Cardiac fibroblast (primary cell): ENCODE measurements at places on chromosomes 4 and X.

- DNase-seq, result no peak
Observed at GRCh38 chrX:68935362-68935761, 106.5 kb downstream of the EFNB1 start.

- DNase-seq, result no peak
Observed at GRCh38 chr4:173821036-173821435, 291.0 kb upstream of the HAND2 start.

DNA sequence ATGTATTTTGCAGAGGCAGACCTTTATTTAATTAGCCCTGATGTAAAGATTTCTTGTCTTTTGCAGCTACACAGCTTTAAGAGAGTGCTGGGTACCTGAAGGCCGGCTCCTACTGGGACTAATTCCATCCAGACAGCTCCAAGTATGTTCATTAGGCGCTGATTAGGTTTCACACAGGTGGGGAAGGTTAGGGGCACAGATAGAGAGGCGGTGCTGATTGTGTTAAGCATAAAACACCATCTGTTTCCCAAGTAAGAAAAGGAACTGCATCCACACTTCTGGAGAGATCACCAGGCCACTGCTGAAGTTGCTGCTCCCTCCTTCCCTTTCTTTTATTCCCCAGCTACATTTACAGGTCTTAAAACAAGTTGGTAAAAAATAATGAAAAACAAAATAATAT lies 349.5 kb downstream of the ZIC3 start:
- DNase-seq, result no peak

- DNase-seq, result no peak
Observed at GRCh38 chr4:8343262-8343966, 73.9 kb downstream of the HTRA3 start.

GRCh38 chr4:164081801-164082200 lies 587.3 kb downstream of the TMA16 start:
- no peak for DNase-seq
